Stimulated activated CD8-positive, alpha-beta memory T cell treated with anti-CD3 and anti-CD28 coated beads, Interleukin-15, amount 100 ng/mL, for 48 hours (primary cell): ENCODE measurements at places on chromosomes 5 and 9.

DNA sequence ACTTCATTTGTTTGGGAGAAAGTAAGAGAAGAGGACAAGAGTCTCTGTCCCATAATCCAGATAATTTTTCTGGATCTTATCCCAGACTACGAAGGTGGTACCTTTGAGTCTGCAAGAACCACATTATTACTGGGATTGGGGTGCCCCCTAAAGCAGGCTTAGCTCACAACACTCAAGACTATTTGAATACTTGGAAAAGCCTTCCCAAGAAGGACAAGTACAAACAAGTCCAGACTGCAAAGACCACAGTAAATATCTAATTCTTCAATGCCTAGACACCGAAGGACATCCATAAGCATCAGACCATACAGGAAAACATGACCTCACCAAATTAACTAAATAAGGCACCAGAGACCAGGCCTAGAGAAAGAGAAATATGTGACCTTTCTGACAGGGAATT is 40.2 kb upstream of the TMED7 start:
- no peak for DNase-seq

DNA sequence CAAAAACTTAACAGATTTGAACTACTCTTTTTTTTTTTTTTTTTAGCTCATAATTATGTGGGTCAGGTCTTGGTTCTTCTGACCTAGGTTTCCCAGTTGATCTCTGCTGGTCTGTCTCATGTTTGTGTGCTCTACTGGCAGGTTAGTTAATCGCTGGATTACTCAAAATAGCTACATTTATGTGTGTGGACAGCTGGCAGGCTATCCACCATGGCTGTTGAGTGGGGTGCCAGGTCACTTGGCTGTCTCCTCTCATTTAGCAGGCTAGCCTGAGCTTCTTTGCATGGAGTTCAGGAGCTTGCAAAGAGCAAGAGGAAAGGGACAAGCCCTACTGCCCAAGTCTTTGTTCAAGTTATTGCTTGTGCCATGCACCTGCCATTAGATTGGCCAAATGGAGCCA is 9.3 kb downstream of the ADCY2 start:
- DNase-seq, result no peak

DNA sequence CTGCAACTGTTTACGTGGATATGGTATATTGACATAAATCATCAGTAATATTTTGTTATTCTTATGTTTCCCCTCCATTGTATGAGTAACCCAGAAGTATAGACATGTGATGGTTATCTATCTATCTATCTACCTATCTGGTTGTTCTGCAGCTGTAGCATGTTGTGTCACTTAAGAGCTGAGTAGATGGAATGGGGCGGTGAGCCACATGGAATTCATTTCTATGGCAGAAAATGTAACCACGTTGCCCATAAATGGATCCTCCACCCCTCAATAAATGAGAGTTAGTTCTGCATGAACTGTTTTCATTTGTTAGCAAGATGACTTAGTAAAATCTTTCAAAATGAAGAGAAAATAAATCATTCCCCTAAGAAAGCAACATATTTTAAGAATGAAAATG is 553.2 kb downstream of the MAT2B start:
- DNase-seq, result no peak

GRCh38 chr5:74212336-74212735 is 428.2 kb downstream of the ENC1 start:
- no peak for DNase-seq

- DNase-seq, result no peak
These were observed 13.0 kb downstream of the UBAP2 start for GRCh38 chr9:34035656-34036055.

- no peak for DNase-seq
These were observed 297.8 kb downstream of the EPB41L4A start for GRCh38 chr5:112121258-112121657.

GRCh38 chr5:31157720-31158119 is 35.8 kb upstream of the CDH6 start:
- no peak for DNase-seq

GRCh38 chr5:133838286-133838685 is 130.1 kb downstream of the C5orf15 start:
- no peak for DNase-seq

DNA sequence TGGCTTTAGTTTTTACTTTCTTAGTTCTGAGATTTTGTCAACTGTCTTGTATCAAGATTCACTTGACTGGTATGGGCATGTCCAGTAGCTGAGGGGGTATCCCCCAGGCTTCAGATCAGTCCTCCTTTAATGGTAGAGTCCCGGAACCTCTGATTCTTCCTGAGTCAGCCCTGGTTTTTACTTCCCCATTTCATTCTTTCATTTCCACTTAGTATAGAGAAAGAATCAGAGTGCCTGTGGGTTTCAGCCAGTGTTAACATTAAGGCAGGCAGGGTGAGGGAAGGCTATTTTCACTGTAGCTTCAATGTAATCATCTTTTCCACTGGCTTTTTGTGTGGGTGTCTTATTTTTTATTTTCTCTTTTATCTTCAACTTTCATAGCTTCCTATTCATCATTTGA is 8.3 kb upstream of the COMMD10 start:
- no peak for DNase-seq

DNA sequence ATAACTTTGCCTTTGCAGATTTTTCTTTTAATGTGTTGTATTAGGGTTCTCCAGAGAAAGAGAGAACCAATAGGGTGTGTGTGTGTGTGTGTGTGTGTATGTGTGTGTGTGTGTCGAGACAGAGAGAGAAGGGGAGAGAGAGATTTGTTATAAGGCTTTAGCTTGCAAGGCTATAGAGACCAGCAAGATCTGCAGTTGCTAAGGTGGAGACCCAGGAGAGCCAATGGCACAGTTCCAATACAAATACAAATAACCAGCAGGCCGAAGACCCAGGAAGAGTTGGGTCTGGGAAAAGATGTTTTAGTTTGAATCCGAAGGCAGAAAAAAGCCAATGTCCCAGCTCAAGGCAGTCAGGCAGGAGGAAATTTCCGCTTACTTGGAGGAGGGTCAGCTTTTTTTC is 23.0 kb downstream of the TMOD1 start:
- DNase-seq, result no peak

DNA sequence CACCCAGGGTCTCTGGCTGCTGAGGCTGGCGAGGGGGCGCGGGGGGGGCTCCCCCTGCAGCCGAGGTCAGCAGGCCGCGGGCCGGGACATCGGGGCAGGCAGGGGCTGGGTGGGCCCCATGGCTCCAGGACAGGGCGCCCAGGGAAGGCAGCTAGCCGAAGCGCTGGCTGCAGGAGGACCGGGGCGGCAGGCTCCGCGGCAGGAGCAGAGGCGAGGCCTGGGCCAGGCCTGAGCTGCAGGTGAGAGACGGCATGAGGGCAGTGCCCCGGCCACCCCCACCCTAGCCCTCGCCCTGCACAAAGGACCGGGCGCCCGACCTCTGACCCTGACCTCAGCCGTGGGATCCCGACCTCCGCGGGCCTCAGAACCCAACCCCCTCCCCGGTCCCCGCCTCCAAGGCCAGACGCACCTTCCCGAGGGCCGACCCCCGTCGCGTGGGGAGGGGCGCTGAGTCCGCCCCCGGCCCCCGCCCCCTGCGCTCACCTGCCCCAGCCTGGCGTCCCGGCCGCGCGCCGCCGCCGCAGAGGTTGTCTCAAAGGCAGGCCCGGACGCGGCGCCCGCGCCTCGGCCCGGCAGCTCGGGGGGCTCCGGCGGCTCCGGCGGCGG is 431 bp downstream of the RNF208 start:
- DNase-seq, result no peak

- DNase-seq, result no peak
These were observed 394.0 kb downstream of the CETN3 start for GRCh38 chr5:90015584-90016018.

- DNase-seq, result no peak
These were observed 5.7 kb downstream of the MAPKAP1 start for GRCh38 chr9:125701351-125701750.

DNA sequence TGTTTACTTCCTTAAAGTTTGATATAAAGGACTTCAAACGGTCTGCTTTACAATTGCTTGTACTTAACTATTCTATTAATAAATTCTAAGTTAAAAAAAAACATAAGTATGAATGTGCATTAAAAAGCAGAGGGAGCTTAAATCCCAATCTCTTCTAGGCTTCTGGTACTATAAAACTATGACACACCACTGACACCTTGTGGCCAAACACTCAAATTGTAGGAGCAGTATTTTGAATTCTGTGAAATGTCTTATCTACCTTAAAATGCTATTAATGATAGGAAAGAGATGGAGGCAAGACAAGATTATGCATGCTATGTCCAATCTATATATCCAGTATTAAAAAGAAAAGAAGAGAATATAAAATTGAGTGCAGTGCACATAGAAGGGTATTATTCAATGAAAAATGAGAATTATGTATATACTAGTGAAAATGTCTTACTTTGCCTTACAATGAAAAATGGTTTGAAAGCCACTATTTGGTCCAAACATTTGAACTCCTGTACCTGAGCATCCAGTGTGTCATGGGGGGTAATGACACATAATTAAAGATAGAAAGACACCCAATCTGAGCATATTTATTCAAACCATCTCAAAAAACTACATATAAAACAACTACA is 87.6 kb downstream of the ERP44 start:
- DNase-seq, result no peak
